ENCODE measurements at places on chromosomes 1 and 21.

- no peak for DNase-seq
Observed at GRCh38 chr1:45883658-45884057, 80.2 kb downstream of the MAST2 start.

DNA sequence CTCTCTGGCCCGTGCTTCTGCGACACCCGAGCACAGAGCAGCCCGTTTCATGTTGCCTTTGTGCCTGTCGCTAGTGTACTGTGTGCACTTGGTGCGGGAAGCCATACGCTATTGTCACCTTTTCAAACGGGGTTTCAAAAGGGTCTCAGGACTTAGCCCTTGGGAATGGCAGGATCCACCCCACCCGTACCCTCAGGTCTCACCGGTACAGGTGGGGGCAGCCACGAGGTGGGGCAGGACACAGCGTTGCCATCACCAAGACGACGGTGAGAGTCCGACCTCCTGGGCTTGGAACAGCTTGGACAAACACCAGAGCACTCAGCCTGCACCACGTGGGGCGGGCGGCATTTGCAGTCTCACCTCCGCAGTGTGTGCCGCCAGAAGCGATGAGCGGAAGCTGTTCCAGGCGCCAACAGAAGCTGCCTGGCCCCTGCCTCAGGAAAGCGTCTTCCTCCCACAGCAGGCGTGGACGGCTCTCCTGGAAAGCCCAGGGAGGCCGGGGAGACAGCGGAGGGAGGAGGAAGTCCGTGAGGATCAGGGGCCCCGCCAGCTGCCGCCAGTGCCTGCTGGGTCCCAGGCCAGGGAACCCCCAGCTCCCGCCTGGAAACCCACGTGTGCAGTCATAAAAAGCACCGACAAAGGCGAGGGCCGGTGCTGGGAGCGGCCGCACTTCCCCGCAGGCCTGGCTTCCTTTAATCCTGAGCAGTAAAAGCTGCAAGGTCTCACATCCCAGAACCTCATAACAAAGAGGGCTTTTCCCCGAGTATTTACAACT is 131.3 kb upstream of the ARHGEF16 start:
- no peak for DNase-seq

DNA sequence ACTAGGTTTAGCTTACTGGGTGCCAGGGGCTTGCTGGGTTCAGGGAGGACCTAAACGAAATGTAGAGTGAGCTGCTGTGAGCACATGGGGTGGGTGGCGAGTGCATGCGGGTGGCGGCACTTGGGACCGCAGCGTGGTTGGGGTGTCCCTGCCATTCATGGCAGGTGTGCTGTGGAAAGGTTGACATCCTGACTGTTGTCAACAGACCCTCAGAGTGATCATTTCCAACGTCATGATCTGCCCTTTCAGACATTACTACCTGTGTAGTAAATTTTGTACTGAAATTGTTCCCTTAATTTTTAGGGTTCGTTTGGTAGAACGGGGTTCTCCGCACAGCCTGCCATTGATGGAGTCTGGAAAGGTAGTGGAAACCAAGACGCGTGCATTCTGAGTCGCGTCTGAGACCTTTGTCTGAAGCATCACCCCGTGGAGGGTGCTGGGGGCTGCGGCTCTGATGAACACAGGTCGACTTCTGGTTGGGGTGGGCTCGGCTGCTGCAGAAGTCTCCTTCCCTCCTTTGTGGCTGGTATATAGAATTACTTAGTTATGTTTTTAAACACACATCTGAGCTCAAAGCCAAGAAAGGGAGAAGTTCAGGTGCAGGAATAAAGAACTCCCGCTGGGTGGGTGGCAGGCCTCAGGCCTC is 43.3 kb downstream of the S100B start:
- no peak for DNase-seq

DNA sequence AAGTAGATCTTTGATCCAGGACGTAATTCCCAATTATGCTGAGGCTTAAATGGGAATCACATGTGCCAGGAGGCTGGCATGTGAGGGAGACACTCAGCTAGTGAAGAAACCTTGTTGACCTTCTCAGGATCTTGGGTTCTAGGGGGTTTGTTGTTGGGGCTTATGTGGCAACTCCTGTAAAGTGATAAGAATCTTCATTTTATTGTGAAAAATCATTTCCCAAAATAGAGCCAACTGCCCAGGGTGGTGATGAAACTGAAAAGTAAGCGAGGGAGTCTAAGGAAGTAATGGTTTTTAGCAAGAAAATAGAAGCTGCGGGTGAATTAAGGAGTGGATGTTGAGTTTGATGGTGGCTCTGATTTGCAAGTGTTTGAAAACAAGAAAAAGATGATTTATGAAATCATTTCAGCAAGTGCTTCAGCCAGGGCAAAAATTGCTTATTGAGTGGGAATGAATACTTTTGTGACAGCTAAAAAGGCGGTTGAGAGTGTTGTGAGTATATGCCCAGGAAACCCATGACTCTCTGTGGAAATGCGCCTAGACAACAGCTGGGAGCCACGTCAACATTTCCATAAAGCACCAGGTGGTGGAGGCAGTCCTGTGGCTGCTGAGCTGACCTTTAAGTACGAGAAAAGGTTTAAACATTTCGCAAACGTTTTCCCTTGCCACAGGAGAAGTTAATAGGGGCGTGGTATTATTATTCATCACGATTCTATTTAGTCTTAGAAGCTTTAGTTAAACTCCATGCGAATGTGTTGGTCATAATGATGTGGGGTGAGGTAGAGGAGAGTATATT is 102.7 kb downstream of the HMGB4 start:
- DNase-seq = no peak

DNA sequence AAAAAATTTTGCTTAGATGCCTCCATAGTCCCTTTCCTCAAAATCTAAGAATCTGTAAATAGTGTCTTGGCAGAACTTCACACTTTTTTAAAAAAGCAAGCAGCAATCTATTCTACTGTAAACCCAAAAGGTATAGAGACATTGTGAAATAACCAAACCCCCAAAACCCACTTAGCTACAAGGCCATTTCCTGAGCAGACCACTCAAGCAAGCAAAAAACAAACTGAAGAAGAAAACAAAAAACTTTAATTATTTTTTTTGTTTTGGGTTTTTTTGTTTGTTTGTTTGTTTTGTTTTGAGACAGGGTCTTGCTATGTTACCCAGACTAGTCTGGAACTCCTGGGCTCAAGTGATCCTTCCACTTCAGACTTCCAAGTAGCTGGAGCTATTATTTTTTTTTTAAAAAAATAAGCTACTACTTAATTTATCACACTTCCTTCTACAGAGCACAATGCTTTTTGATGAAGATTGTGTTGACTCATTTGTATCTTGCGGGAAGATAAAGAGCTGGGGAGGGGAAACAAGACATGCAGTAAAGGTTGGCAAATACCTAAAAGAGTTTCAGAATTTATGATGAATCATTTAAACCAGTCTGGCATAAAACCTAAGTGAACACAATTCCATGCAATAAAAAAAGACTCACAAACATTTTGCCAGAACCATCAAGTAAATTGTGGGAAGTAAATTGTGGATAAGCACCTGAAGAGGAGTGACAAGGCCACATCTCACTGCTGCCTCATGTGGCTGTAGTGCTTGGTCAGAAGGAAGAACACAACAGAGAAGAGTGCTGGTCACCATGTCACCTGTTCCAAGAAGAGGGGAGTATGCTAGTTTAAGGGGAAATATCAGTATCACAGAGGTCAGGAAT is 2.7 kb upstream of the PTPN22 start:
- DNase-seq = no peak

GRCh38 chr1:207499573-207499972 is 3.6 kb downstream of the CR1 start:
- peak; percentile 31 for DNase-seq

DNA sequence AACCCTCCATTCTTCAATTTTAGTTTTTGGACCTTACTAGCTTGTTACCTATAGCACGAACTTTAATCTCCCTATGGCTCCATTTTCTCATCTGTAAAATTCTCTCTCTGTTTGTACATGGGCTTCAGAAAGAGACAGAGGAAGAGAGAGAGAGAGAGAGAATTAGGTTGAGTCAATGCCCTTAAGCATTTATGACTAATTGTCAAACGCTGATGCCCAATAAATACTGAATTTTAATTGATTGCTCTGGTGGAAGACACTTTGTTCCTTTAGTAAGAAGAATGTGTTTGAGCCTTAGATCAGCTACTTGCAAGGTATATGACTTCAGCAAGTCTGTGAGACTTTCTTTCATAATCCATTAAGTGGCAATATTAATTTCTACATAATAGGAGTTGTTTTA is 743.1 kb upstream of the ADGRL4 start:
- no peak for DNase-seq

DNA sequence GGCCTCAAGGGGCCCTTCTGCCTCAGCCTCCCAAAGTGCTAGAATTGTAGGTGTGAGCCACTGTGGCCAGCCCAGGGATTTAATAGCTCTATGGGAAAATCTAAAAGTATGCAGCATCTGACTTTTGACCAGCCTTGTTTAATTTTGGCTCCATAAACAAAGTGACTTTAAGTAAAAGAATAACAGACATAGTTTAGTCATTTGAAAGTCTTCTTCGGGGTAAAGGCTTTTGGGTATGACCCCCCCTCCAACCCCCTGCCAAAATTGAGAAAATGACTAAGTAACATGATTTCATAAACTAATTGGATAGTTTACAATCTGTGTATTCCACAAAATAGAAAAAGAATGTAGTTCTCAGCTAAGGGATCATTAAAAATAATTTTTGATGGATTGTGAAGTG is 17.0 kb downstream of the GPBP1L1 start:
- no peak for DNase-seq

DNA sequence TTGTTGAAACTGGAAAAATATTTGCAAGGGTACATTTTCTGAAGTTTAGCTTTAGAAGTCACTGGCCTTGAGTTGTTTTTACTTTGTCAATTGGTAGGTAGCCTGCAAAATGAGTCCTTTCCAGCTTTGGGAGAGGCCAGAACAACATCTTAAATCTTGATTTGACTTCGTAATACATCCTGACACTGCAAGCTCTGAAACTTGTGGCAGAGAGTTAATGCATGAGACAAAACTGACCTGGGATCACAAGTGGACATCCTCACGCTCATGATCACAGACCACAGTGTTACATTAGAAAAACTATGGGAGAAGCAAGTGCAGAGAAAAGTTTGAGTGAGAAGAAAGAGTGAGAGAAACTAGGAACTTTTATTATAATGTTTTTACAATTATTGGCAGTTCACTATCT is 550.9 kb downstream of the USP25 start:
- no peak for DNase-seq

DNA sequence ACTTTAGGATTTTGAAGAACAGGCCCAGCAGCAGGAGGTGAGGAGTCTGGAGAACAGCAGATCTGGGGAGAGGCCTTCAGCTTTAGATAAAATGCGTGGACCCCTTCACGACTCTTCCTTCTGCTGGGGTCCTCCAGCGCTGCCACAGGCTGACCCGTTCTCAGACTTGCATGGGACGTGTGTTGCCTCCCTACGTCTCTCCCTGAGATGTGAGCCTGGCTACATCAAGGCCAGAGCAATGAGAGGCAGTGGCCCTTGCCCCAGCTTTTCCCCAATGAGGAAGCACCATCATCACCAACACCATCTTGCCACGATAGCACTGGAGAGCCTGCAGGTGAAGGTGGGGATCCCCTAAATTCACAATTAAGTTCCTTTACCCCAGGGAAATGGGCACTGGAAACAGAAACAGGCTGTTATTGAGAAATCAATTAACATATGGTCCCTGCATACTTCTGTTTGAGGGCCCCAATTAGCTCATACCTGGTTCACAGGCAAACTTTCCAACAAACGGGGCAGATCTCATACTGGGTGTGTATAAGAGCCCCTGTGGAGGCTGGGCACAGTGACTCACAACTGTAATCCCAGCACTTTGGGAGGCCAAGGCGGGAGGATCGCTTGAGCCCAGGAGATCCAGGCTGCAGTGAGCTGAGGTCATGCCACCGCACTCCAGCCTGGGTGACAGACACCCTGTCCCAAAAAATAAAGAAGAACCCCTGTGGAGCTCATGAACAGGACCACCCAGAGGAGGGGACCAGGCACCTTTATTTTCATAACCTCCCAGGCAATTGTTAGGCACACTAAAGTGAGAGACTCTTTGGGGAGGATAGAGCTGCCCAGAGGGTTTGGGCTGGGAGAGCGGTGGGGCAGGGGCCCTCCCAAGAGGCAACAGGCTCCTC is 12.1 kb upstream of the ADAMTSL4 start:
- DNase-seq = no peak

DNA sequence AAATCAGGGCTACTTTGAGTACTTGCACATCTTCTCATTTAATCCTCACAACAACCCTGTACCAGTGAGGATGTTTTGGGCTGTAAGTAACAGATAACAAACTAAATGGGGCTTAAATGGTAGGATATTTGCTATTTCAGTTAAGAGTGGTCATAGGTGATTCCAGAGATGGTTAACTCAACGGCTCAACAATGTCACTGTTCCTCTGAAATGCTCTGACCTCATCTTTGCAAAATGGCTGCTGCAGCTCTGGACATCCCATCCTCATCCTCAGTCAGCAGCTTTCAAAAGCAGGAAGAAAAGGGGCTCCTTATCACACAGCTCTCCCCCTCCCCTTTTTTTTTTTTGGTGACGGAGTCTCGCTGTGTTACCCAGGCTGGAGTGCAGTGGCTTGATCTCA is 1.5 kb downstream of the LDLRAD2 start:
- DNase-seq = no peak

DNA sequence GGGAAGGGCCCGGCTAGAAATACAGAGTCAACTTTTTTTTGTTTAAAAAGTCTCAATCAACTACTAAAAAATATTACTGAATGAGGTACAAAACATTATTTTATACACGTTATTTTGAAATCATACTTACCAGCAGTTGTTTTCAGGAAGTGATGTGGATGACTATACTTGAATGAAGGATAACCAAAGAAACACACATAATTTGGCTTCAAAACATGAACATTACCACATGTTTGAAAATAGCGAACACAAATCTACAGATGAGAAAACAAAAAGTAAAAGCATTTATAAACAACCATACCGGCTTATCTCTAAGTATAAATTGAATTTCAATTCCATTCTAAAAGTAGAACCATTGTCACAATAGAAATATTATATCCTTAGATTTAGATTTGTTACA is 9.0 kb downstream of the DBT start:
- DNase-seq = no peak

DNA sequence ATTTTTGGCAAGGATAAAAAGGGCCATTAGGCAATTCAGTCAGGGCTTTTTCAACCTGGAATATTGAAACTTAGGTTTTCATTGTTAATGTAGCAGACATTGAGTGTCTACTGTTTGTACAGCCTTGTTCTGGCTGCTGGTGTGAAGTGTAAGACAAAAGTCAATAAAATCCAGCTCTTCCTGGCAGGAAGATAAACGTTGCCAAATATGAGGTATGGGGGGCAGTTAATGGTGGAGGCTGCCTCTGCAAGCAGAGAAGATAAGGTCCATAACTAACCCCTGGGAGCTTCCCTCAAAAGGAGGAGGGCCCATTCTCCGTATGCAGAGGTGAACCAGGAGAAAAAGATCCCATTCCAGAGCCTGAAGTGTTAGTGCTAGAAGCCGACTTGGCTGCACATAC is 19.5 kb upstream of the SHE start:
- no peak for DNase-seq

DNA sequence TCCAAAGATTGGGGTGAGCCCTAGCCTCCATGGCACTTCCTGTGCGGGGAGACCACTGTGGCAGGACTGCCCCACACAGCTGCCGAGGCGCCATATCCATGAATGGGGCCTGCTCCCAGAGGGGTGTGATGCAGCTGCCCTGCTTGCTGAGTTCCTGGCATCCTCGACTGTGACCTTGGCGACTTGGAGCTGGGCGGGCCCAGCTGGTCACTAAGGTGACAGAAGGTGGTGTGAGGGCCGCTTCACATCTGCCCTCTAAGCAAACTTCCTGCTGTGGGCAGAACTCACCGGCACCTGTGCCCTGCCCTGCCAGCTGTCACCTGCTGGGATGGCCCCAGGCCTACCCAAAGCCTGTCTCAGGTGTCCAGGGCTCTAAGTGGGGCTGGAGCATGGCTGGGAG is 9.0 kb downstream of the TMEM61 start:
- no peak for DNase-seq

GRCh38 chr1:116808200-116808847 is 54.1 kb downstream of the CD2 start:
- DNase-seq = no peak

Measured in activated CD8-positive, alpha-beta memory T cell treated with anti-CD3 and anti-CD28 coated beads for 1 hour (primary cell).